LNCaP clone FGC (cell line): ENCODE measurements at places on chromosomes 5 and 9.

DNA sequence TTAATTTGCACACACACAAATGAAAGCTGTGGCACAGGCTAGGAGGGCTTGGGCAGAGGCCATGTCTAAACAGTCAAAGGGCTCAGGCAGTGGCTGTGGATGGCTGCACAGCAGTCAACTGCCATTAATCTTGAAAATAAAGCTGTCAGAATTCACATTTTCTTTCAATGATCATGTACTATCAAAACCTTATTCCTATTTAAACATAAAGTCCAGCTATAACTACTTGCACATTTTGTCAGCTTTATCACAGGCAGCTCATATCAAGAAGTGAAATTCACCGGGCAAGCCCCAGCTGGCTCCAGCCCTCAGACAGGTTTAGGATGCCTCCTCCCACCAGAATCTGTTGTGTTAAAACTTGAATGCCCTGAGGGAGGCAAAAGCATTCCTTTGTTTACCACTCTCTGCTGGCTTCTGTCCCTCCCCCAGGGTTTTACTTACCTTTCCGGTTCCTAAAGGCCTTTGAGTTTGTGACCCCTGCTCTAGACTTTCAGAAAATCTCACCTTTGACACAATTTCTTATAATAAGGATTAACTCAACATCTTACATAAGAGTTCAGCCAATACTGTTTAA lies 54.9 kb upstream of the GRAMD2B start:
- no peak for DNase-seq

GRCh38 chr5:146781157-146781556 lies 97.4 kb downstream of the PPP2R2B start:
- DNase-seq: no peak

DNA sequence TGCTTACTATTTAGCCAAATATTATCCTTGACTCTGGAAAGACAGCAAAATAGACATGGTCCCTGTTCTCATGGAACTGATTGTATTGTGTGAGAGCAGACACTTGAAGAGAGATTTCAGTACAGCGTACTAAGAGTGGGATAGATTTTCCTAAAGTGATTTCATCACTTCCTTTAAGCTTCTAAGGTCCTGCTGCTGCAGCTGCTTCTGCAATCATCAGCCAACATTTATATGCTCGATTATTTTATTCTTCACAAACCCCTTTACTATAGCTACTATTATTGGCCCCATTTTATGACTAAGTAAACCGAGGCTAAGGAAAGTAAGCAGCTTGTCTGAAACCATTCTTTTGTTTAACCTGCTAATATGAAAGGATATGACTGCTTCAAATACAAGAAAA lies 137.7 kb downstream of the SPATA31D1 start:
- DNase-seq: no peak

DNA sequence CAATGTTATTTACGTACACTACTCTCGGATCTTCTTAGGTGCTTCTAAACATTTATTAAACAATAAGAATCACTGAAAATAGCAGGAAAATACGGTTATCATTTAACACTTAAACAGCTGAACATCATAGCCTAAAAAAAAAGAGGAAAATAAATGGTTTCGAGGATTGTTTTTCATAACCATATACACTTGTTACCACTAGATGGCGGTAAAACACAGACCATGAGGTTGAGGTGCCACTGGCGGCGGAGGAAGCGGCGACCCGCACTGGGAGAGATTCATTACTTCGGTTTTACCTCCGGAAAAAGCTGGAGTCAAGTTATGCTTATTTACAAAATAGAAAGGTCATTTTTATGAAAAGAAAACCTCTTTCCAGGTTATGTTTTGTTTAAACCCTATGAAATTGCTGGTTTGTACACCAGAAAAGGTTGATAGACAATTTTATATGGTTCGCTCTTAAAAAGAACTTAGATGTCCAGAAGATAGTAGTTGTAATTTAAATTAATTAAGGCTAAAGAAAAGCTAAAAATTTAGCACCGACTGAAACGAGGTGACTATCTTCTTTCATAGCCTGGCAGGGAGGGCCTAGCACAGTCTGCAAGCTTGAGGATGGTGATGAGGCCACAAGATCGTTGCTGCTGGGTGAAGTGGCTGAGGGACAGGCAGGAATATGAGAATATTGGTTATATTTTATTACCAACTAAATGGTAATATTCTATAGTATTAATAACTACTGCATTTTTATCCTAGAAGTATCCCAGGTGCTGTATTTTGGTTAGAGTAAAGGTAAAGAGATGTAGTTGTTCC lies 605.7 kb downstream of the RAB3C start:
- peak; percentile 38 for DNase-seq

GRCh38 chr5:104757915-104758314 lies 1195.3 kb upstream of the NUDT12 start:
- DNase-seq: no peak

DNA sequence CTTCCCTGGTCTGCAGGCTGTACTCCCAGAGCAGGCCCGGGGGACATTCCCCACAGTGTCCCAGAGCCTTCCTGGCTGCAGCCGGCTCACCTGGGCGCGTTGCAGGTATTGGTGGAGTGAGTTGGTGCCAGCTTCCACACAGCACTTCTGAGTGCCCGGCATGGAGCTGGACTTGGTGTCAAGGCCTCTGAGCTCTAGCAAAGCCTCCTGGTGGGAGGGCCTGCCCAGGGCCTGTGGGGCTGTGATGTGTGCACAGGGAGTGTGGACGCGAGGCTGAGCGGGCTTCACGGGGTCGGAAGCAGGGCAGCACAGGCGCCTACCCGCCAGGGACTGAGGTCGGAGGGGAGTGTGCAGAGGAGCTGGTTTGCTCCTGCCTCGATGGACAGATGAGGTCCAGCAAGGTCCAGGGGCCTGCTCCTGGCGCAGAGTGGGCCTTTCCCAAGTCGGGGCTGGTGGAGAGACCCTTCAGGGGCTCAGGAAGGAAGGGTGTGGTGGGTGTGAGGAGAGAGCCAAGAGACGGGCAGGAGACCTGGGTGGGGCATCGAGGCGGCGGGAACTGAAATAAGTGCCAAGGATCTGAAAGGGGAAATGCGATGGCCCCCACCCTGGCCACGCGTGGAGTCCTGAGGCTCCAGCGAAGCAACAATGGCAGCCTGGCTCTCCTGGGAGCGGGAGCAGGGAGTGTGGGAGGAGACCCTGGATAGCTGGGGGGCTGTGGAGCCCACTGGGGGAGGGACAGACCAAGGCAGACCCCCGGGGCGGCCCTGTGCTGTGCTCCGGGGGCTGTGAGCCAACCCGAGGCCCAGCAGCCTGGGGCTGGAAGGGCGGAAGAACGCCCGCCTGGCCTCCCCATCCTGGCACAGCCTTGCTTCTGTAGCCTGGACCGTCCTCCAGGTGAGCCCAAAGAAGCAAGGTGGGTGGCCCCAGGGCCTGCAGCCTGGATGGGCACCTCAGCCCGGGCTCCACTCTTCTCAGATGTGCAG lies 78.4 kb downstream of the RXRA start:
- DNase-seq: no peak

DNA sequence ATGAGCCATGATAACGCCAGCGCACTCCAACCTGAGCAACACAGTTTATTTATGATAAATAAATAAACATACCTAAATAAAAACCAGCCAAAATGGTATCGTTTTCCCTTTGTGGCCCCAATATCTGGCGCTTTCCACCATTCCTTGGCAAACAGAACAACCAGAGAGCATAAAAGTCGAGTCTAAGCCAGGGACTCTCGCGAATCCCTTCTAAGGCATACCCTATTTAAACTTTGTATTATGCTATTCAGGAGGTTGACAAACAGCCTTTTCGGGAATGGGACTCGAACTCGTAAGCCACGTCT lies 386 bp upstream of the MATR3 start:
- DNase-seq: no peak

DNA sequence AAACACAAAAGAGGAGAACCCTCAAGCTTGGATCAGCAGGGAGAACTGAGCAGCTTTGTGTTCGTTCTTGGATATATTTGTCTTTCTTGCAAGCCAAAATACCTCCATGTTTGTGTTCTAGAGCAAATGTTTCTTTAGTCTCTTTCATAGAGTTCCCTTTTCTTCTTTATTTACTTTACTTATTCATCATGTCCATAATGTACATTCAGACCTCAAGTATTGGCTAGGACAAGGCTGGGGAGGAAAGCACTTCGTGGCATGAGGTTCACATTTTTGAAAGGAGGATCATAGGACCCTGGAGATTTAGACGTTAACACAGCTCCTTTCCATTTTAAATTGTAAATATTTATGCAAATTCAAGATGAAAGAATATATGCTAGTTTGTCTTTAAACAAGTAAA lies 590.2 kb upstream of the MEF2C start:
- no peak for DNase-seq
